ENCODE measurements at places on chromosomes 7 and 10.

DNA sequence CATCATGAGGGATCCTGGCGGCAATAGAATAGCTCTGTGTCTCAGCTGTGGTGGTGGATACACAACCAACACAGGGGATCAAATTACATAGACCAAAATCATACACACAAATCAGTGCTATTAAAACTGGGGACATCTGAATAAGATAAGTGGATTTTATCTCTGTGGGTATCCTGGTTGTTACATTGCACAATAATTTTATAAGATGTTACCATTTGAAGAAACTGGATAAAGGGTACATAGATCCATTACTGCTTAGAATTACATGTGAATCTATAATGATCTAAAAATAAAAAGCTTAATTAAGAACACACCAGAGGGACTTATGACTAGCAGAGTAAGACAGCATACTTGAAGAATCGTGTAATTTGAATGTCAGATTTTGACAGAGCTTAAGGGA, 8.2 kb upstream of the FAM3C start:
- DNase-seq: no peak

DNA sequence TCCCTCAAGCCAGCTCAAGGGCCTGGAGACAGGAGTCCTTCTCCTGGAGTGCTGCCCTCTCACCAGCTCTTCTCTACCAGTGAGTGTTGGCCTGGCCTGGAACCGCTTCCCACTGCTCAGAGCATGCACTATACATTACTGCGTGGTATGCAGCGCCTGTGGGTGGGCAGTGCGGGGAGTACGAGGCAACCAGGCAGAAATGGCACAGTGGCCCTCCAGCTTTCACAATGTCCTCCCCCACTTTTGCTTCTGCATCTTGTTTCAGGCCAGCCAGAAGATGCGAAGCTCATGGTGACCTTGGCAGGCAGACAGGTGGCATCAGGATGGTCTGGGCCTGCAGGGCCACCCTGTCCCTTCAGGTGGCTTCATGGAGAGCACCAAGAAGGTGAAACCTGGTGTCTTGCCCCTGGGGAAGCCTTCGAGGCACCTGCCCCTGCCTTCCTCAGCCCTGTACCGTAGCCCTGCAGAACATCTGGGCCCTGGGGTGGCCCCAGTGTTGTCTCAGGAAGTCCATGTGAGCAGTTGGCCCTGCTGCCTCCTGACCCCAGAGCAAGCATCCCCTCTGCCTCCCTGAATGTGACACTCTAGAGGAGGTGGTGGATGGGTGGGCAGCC, 35.8 kb downstream of the RASGEF1A start:
- peak; percentile 8 for DNase-seq

GRCh38 chr10:87546971-87547413, 42.3 kb downstream of the MINPP1 start:
- no peak for DNase-seq

- no peak for DNase-seq
Measured at GRCh38 chr7:87479951-87480350, 4.5 kb upstream of the ABCB4 start.

GRCh38 chr7:107854454-107854853, 36.5 kb upstream of the DLD start:
- DNase-seq: no peak

- DNase-seq: peak; percentile 27
Measured at GRCh38 chr7:155506854-155507337, 39.5 kb downstream of the CNPY1 start.
